ENCODE measurements at places on chromosomes 11 and 22.
A peak's percentile ranks its signal among the peaks of the same experiment; 100 is the strongest.

DNA sequence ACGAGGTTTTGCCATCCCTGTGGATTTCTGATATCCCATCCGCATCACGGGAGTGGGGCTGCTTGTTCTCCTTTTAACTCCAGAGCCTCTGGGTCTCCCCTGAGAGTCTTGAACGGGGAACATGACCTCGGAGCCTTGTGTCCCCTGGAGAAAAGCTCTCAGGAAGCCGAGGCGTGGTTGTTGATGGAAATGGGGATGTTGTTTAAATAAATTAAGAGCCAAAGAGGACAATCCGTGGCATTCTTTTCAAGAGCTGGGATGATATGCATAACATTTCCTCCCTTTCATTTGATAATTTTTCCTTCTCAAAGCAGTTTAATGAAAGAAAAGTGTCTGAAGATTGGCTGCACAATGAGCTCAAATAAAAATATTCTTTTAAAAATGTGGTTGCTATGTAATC is 14.2 kb downstream of the TSPAN18 start:
- no peak overlapping the region for H3K4me3 ChIP-seq
- no peak overlapping the region for H3K27ac ChIP-seq
- no peak for DNase-seq
- peaks cover 5% of the 10 kb centered on the region for H3K36me3 ChIP-seq

DNA sequence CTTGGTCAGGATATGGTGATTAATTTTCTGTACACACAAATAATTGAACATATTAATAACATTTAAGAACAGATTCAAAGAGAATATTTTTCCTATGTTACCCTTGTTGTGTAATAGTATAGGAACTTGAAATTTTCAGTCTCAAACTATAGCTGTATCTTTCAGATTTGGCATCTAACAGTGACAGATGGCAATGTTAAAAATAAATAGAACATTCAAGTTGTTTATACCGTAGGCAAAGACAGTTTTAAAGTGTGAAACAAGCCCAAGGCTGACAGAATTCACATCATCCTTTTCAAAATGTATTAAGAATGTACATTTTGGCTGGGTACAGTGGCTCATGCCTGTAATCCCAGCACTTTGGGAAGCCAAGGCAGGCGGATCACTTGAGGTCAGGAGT is 92.6 kb upstream of the TP53AIP1 start:
- H3K36me3 ChIP-seq, result peaks cover 5% of the 10 kb centered on the region
- no peak overlapping the region for H3K4me3 ChIP-seq
- H3K27me3 ChIP-seq, result no peaks in the 10 kb centered on the region
- DNase-seq, result no peak
- no peaks in the 10 kb centered on the region for H3K4me1 ChIP-seq
- H3K27ac ChIP-seq, result no peak overlapping the region

DNA sequence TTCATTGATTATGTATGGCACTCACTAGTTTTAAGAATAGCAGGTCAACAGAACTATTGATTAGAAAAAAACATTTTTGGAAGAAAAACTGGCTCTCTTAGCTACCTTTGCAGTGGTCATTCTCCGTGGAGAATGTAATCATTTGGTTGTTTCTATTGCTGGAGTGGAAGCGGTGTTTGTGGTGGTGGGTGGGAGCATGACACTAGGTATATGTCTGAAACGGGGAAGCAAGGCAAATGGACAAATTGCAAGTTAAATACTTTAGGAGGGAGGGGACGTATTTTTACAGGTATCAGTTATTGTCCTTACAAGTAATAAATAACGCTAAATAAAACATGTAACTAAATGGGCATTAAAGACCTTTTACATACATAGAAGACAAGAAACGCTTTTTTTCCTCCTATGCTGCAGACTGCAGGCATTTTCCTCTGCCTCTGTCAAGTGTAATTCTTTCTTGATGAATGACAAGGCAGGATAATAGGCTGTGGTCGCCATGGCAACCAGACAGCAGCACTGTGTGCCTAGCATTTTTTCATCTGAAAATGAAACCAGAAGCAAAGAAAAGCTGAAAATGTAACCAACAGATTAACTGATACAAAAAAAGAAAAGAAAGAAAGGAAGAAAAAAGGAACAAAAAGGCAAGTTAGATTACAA is 46.2 kb downstream of the BLID start:
- H3K4me1 ChIP-seq, result no peaks in the 10 kb centered on the region
- H3K36me3 ChIP-seq, result no peaks in the 10 kb centered on the region
- peaks cover 16% of the 10 kb centered on the region for H3K27me3 ChIP-seq
- H3K4me3 ChIP-seq, result no peak overlapping the region

DNA sequence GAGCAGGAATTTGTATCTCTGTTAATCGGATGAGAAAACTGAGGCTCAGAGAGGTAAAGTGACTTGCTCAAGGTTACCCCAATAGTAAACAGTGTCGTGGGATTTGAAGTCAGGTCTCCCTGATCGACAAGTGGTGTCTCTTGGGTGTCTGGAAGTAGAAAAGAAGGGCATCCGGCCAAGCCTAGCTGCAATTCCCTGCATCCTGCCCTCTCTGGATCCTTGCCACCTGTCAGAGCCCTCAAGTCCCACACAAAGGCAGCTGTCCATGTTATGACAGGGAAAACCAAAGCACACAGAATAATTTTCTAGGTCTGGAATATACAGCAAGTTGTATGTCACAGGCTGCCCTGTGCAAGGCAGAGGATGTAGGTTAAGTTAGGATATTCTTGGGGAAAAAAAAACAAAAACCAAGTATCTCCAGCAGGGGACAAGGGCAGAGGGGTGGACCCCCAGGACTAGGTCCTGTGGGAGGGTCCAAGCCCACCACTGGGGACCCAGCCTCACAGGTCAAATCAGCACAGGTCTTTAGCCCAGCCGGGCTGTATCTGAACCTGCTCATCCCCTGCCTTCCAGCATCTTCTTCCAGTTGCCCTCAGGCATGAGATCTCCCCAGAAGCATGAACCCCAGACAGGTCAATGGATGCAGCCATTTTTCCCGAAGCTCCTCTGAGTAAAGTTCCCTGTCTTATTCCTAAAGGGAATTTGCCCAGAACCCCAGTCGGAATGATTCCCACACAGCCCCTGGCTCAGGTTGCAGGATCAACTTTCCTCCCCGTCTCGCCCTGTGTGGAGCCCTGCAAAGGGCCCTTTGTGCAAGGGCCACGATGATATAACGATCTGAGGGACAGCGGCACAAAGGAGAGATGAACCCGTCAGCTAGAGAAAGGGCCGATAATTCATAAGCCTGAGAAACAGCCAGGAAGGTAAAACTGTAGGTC is 15.0 kb downstream of the USH1C start:
- DNase-seq, result no peak
- H3K27ac ChIP-seq, result no peak overlapping the region
- H3K36me3 ChIP-seq, result no peaks in the 10 kb centered on the region
- H3K27me3 ChIP-seq, result peaks cover 7% of the 10 kb centered on the region

DNA sequence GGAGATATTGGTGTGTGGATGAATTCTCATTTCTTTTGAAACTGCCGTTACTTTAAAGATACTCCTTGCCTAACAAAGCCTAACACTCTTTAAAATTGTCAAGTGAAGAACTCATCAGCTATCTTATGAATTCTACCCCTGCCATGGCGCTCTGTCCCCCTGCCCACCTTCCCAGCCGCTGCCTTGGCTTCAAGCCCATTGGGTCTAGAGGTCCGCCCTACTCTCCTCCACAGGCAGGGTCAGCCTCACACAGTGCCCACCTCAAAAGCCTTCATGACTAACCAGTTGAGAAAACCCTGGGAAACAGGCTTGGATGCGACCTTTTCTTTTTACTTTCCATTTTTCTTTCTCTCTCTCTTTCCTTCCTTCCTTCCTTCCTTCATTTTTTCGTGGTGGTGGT is 128.6 kb downstream of the RRAS2 start:
- H3K36me3 ChIP-seq, result no peaks in the 10 kb centered on the region
- H3K4me3 ChIP-seq, result no peak overlapping the region
- H3K27me3 ChIP-seq, result peaks cover 9% of the 10 kb centered on the region
- H3K27ac ChIP-seq, result no peak overlapping the region
- no peaks in the 10 kb centered on the region for H3K4me1 ChIP-seq

DNA sequence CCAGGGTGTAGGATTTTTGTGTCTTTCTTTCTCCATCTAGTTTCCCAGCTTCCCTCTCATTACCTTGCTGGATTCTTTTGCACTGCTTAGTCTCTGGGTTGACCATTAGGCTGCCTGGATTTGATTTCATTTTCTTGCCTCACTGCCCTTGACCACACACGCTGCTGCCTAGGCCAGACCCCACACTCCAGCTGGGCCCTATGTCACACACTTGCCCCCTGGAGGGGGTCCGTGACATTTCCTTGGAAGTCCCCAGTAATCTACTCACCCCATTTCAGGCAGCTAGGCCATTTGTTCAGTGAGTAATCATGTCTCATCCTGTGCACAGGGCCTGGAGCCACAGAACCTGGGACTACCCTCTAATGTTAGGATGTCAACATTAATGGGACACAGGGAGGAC is 81.9 kb upstream of the SPON1 start:
- H3K27ac ChIP-seq, result no peak overlapping the region
- no peak overlapping the region for H3K4me3 ChIP-seq
- no peaks in the 10 kb centered on the region for H3K36me3 ChIP-seq

DNA sequence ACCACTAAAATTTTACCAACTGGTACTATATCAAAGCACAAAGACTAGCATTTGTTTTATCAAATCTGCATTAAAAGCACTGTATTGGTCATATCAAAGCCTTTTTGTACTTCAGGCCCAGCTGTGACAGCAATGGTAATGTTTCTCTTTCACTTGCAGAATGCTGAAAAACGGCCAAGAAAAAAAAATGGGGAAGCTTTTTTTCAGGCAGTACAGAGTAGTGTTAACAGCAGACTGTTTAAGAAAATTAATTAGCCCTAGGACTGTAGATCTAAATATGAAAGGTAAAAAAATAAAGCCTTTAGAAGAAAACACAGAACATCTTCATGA is 33.3 kb downstream of the DENND5A start:
- H3K27ac ChIP-seq, result peak overlapping the region; percentile 84
- H3K4me3 ChIP-seq, result peak overlapping the region; percentile 88
- no peaks in the 10 kb centered on the region for H3K27me3 ChIP-seq
- H3K36me3 ChIP-seq, result peaks cover 6% of the 10 kb centered on the region
- H3K4me1 ChIP-seq, result peaks cover 65% of the 10 kb centered on the region

GRCh38 chr11:45607995-45608394 is 57.4 kb downstream of the CHST1 start:
- peaks cover 59% of the 10 kb centered on the region for H3K27me3 ChIP-seq
- H3K4me3 ChIP-seq, result no peak overlapping the region
- H3K4me1 ChIP-seq, result no peaks in the 10 kb centered on the region
- H3K27ac ChIP-seq, result no peak overlapping the region

- no peaks in the 10 kb centered on the region for H3K4me1 ChIP-seq
- no peaks in the 10 kb centered on the region for H3K27me3 ChIP-seq
- DNase-seq, result no peak
- H3K27ac ChIP-seq, result no peak overlapping the region
Measured at GRCh38 chr11:79538775-79539174, 97.9 kb upstream of the TENM4 start.

DNA sequence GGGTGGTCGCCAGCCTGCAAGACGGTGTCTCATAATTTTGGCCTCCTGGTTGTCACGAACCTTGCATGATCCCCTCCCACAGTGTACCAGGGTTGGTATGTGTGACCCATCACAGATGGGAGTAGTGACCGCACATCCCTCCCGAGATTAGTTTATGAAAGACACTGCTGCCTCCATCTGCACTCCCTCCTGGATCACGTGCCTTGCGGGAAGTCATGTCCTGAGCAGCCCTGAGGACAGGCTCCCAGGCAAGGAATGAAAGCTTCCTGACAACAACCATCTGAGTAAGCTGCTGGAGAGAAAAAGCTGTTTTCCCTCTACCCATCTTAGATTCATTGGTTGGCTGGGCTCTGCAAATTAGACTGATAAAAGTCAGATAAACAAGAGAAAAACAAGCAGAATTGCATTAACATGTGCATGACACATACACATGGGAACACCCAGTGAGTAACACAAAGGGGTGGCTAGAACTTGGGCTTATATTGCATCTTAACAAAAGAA is 14.4 kb upstream of the PAMR1 start:
- no peaks in the 10 kb centered on the region for H3K36me3 ChIP-seq
- no peak overlapping the region for H3K4me3 ChIP-seq
- DNase-seq, result no peak
- H3K27ac ChIP-seq, result no peak overlapping the region

DNA sequence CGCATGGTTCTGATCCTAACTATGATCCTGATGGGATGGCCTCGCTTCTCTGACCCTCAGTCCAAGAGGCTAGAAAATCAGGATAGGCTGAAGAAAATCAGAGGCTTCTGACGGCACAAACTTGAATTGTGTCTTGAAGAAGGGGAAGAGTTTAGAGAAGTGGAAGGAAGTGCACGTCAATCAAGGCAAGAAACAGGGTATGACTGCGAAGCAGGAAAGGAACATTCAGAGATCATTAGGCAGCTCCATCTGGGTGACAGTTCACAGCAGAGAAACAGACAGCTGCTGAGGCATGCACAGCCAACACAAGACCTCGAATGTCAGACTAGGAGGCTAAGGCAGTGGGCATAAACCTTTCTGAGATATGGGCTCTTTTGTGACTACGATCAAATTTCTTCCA is 29.3 kb downstream of the CLPB start:
- DNase-seq, result no peak
- H3K36me3 ChIP-seq, result peaks cover 31% of the 10 kb centered on the region
- peaks cover 16% of the 10 kb centered on the region for H3K4me1 ChIP-seq

- no peaks in the 10 kb centered on the region for H3K4me1 ChIP-seq
- peaks cover 24% of the 10 kb centered on the region for H3K27me3 ChIP-seq
- H3K36me3 ChIP-seq, result no peaks in the 10 kb centered on the region
- no peak overlapping the region for H3K27ac ChIP-seq
Measured at GRCh38 chr11:114762408-114762807, 84.1 kb downstream of the NXPE2 start.

DNA sequence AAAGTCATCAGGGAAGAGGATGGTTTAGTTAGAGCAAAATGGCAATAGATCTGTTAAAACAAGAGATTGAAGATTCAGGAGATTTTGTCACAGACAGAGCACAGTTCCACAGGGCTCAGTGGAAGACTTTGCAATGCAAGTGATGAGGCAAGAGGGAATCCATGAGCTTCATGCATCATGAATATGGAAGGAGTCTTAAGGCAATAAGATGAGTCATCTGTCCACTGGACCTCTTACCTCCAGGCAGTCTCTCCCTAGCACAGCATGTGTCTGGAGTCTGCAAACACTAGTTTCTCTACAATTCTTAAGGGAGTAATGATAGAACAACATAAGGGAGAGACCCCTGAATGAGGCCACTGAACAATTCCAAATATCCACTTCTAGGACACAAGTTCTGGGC is 245.7 kb downstream of the NXPE2 start:
- no peak overlapping the region for H3K27ac ChIP-seq
- no peaks in the 10 kb centered on the region for H3K36me3 ChIP-seq
- H3K4me3 ChIP-seq, result no peak overlapping the region
- no peak for DNase-seq
- no peaks in the 10 kb centered on the region for H3K4me1 ChIP-seq
- peaks cover 10% of the 10 kb centered on the region for H3K27me3 ChIP-seq

GRCh38 chr11:110250168-110250567 is 46.2 kb downstream of the RDX start:
- no peak overlapping the region for H3K27ac ChIP-seq
- DNase-seq, result no peak
- H3K4me1 ChIP-seq, result no peaks in the 10 kb centered on the region
- H3K27me3 ChIP-seq, result no peaks in the 10 kb centered on the region
- no peaks in the 10 kb centered on the region for H3K36me3 ChIP-seq

- DNase-seq, result no peak
- no peak overlapping the region for H3K27ac ChIP-seq
- H3K4me3 ChIP-seq, result no peak overlapping the region
- H3K27me3 ChIP-seq, result peaks cover 4% of the 10 kb centered on the region
- H3K4me1 ChIP-seq, result no peaks in the 10 kb centered on the region
Measured at GRCh38 chr11:64378335-64378880, 19.4 kb downstream of the RPS6KA4 start.
